ENCODE measurements at places on chromosomes 16 and 17.
A peak's percentile ranks its signal among the peaks of the same experiment; 100 is the strongest.

DNA sequence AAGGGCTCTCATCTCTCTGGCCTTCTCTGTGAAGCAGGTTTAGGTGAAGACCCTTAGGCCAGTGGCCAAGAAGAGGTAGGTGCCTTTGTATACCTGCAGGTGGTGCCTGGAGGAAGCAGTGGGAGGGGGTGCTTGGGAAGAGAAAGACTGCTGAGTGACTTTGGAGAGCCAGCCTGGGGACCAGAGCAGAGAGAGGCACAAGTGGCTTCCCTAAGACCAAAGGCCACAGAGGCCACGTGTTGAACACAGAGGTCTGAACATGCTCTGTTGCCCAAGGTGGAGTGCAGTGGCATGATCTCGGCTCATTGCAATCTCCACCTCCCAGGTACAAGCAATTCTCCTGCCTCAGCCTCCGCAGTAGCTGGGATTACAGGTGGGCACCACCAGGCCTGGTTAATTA is 103.5 kb downstream of the CPPED1 start:
- DNase-seq: no peak

DNA sequence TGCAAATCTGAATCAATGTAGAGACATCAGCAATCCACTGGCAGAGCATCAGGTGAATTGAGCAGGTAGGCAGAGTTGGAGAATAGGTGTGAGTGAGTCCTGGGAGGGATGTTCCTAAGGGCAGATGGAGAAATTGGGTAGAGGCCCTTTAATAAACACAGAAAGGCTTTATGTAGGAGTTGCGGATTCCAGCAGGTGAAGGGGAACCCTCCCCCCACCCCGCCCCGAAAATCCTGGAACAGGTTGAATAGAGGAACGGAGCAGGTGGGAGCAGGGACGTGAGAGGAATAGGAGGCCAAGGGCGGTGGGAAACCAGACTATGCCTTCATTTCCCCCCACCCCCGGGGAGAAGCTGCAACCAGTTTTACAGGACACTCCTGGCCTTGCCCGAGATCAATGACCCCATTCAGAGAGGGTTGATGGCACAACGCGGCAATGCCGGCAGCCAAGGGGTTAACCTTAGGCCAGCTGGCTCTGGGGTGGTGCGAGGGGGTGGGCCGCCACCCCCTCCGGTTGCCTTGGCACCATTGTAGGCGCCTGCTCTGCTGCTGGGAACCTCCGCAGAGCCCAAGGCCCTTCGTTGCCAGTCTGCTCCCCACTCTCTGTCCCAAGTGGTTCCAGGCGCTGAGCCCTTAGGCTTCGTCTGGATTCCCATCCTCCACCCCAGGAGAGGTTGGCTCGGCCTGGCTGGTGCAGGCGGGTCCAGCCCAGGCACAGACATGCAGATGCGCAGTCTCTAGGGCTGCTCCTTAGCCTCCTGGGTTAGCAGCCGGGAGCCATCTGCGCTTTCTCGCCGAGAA is 814 bp upstream of the RUNDC3A start:
- DNase-seq: no peak

GRCh38 chr17:49439673-49440571 is 25.2 kb upstream of the PHB1 start:
- DNase-seq: no peak

GRCh38 chr17:48583708-48584222 is 5.6 kb upstream of the HOXB4 start:
- DNase-seq: no peak

- DNase-seq: peak; percentile 93
These were observed 426.7 kb upstream of the MAF start for GRCh38 chr16:80027007-80027965.

DNA sequence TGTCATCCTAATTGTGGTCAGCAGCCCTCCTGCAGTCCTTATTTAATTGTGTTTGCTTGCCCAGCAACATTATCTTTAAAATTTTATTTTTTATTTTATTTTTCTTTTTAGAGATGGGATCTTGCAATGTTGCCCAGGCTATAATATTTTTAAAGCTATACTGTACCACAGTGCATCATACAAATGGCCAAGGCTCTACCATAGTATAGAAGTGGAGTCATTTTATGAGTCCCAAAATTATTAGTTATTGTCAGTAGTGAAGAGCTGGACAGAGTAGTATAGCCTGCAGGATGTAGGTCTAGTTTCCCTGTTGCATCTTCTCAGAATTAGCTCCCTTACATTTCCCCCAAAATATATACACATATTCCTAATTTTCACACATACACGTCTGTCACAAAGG is 44.1 kb downstream of the GAN start:
- DNase-seq: no peak

GRCh38 chr16:78363843-78364555 is 264.5 kb downstream of the WWOX start:
- no peak for DNase-seq

GRCh38 chr17:73710095-73710592 is 65.9 kb upstream of the SDK2 start:
- peak; percentile 63 for DNase-seq

- no peak for DNase-seq
These were observed 86.7 kb downstream of the IRX5 start for GRCh38 chr16:55017321-55017720.

DNA sequence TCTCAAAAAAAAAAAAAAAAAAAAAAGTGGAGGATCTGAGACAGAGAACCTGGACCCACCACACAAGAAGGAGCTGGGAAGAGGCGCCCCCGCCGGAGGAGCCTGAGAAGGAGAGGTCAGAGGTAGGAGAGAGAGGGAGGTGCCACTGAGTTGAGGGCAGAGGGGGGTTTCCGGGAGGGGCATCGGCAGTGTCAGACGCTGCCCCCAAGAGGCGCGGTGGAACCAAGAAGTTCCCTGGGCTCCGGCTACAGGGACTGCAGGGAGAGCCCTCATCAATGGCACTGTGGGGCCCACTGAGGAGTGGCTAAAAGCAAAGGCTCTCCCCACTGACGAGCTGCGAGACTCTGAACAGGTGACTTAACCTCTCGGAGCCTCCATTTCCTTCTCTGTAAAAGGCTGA is 4.2 kb downstream of the CCDC42 start:
- no peak for DNase-seq

DNA sequence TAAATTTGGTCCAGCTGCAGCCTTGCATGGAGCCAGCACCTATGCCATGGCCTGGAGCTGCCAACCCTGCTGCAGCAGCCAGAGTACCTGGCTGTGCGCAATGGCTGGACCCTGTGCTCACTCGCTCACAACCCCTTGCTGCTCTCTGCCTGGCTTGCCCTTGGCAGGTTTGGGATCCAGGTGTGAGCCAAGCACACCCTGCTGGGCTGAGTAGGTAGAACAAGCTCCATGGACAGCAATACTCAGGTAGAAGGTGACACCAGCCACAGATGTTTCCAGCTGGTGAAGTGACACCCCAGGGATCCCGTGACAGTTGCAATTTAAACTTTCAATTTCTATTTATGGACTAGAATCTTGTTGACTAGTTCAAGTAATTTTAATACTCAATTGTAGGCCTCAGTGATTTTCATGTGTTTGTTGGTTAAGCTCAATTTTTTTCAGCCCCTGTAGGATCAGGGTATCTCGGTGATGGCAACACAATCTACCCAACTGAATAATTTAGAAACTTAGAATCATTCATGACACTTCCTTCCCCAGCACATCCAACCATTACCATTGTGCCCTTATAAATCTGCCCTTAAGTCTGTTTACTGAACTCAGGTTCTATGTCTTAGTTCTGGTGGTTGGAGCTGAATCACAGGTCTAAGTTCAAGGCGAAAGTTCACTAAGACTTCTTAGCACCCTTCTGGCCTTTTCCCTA is 480.0 kb downstream of the PMP22 start:
- no peak for DNase-seq

- DNase-seq: no peak
These were observed 12.7 kb upstream of the ZG16 start for GRCh38 chr16:29765167-29766032.

GRCh38 chr17:81228834-81229665 is 6.3 kb upstream of the CEP131 start:
- DNase-seq: no peak

DNA sequence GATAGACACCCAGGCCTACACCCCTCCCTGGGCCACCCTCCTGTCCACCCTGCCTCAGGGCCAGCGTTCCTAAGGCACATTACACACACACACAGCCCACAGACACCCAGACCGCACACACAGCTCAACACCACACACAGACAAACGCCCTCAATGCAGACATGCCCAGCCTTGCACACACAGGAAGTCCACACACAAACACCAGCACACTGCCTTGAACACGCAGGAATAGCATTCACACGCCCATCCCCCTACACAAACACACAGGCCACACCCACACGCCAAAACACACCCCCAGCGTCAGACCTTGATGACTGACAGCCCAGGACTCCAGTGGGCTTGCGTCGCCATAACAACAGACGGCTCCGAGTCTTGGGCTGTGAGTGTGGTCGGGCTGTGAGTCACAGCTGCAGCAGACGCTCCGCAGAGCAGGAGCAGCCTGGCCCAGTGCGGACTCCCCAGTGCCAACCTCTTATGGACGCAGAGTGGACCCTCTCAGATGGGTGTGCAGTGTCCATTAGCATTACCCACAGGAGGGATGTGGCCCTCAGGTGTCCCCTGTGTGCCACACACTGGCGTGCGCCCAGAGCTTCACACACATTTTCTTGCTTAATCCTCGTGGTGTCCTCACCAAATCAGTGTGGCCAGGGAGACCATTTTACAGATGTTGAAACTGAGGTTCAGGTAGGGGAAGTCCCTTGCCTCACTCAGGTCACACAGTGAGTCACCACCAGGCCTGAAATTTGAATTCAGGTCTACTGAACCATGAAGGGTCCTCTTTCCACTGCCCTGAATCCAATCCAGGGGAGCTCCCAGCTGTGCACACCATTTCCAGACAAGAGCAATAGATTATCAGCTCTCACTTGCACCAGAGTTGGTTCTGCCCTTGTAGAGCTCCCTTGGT is 17.8 kb upstream of the RAI1 start:
- peak; percentile 97 for DNase-seq

DNA sequence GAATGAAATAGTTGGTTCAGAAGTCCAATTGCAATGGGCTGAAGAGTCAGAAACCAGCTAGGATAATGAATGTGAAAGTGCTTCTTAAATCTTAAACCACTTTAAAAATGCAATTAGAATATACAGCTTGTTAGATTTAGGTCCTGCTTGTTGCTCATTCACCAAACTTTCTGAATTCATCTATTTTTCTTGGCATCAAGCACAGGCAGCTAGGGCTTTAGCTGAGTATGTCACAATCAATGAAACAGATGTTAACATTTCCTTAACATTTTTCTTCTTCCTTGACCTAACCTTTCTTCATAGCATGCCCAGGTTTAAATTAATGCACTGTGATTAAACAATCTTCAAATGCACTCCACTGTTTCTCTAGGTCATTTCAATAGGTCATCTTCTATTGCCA is 14.4 kb downstream of the KIF2B start:
- peak; percentile 17 for DNase-seq

DNA sequence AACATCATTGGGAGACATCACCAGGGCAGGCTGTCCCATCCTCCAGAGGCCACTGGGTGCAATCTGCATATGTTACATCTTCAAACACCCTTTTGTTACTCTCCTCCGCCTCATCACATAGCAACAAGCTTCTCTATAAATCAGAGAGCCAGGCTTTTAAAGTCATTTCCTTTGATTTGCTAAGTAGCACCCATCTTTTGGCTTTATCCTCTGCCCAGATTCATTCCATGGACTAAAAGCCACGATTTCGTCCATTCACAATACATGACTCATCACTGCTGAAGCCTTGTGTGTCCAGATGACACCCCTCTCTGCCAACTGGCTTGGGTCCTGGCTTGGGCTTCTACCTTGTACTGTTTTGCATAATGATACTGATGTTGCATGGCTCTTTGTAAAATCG is 2.0 kb upstream of the KRT38 start:
- DNase-seq: peak; percentile 49

DNA sequence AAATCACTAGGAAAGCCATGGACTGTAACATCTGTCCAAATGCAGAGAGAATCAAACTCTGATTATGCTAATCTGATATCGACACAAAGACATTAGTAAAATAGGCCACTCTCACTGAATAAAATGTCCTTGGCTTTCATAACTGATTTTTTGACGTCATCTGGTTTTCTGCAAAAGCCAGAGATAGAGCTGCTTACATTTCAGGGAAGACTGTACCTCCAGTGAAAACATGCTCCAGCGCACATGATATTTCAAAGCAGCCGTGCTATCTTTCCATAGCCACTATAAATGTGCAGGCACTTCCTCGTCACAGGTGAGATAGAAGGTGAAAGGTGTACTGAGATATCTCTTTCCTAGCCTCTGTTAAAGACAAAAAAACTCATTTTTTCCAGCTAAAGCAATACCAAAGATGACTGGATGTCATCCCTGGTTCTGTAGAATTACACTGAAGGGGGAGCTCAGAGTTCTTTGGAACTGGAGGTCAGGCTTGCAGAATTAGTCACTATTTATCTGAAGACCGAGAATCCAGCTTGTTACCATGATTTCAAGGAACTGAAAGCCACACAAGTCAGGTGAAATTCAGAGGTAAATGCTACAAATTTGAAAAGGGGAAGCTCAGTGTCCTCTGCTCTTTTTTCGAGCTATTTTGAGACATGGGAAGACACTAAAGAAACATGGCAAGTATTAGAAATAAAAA is 249.5 kb downstream of the CA10 start:
- no peak for DNase-seq

GRCh38 chr17:7849130-7849750 is 5.6 kb upstream of the TMEM88 start:
- DNase-seq: no peak

GRCh38 chr17:9169116-9169515 is 147.8 kb downstream of the NTN1 start:
- DNase-seq: peak; percentile 6

DNA sequence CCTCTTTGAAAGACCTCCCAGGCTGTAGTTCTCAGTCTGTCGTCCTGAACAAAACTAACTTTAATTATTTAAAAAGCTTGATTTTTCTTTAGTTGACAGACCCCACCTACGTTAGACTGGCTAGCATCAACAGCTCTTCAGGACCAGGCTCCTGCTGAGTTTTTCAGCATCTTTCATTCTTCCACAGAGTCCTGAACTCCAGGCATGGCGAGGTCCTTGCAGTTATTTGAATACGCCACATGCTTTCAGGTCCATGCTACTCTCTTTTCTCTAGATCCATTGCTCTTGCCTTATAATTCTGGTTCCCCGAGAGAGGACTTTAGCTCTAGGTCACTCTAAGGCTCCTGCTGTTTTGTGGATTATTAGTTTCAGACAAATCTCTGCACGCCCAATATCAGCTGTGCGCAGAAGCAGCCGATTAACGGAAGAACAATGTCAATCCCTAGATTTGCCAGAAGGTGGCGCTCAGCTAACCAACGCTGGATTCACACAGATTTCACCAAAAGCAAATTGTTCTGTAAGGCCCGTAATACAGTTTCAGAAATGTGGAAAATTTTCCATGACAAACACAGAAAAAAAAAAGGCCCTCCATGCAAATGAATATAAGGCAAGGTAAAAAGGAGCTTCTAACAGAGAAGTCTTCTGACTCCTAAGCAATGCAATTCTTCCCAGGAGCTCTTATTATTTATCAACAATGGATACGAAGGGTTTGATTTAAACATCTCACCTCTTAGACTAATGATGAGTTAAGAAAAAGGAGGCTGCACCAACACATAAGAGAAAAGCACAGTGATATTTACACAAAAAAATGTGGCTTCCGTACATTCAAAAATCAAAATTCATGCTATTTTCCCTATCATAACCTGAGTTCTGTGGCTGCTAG is 33.5 kb upstream of the BCO1 start:
- DNase-seq: peak; percentile 46

Data from fibroblast of skin of right biceps (primary cell).